ENCODE measurements at places on chromosomes 4 and X.

DNA sequence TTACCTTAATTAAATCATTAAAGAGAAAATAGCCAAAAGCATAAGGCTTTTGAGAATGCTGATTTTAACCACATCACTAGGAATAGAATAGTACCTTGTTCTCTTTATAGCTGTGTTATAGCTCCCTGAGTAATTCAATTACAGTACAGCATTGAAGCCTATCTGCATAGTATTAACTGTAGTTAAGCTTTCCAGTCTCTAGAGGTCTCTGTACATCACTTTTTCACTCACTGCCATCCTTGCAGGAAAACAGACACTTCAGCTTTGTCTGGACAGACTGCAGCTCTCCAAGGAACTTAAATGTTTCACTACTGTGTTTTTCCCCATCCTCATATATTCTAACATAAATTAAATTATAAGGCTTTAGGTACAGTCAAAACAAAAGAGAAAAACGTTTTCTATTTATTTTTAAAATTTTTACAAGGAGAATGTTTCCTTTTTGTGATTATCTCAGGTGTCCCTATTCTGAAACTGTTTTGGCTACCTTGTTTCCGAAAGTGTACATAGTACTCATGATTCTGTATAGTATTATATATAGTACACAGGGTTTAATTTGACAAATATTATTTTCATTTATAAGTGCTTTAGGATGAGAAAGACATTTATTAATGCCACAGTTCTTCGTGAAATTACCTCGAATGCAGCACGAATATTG, 407.9 kb downstream of the PCDH18 start:
- DNase-seq: peak; percentile 75

DNA sequence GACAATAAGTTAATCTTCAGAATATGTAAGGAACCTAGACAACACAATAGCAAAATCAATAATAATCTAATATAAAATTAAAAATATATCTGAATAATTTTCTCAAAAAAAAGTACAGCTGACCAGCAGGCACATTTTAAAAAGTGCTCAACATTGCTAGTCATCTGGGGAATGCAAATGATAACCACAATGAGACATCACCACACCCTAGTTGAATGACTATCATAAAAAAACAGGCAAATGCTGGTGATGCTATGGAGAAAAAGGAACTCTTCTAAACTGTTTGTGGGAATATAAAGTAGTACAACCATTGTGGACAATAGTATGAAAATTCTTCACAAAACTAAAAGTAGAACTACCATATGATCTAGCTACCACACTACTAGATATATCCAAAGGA, 956.9 kb upstream of the NDST4 start:
- peak; percentile 5 for DNase-seq

GRCh38 chr4:150001815-150002214, 76.4 kb upstream of the DCLK2 start:
- DNase-seq: peak; percentile 11

DNA sequence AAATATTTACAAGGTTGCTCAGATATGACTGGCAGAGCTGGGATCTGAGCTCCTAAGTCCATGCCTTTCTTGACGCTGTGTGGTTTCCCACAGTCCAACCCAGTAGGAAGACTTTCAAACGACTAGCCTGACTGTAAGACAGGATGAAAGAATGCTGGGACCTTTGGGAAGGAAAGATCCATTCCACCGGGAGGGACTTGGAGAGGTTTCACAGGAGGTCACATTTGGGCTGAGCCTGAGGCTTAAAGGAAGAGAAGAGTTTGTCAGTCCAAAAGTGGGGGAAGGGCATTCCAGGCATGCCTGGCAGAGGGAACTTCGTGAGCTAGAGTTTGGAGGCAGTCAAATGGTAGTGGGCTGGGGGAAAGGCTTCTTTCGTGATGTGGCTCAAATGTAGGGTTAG, 1.5 kb downstream of the STARD8 start:
- DNase-seq: peak; percentile 7

DNA sequence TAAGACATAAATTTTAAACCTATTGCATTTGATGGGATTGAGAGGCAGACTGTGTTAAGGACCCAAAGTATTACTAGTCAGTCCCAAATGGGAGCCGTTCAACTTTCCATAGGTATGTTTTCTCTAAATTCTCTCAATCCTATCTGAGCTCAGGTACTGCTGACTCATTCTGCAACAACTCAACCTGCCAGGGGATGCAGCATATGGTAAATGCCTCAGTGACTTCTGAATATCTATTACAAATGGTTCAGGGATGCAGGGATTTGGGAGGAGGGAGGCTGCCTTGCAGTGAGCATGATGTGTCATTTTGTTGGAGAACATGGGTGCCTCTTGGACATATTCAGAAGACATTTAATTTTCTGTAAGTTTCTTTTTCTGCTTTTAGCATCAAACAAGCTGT, 97.3 kb downstream of the HDAC8 start:
- no peak for DNase-seq

GRCh38 chr4:85084371-85085094, 118.0 kb upstream of the WDFY3 start:
- peak; percentile 65 for DNase-seq

DNA sequence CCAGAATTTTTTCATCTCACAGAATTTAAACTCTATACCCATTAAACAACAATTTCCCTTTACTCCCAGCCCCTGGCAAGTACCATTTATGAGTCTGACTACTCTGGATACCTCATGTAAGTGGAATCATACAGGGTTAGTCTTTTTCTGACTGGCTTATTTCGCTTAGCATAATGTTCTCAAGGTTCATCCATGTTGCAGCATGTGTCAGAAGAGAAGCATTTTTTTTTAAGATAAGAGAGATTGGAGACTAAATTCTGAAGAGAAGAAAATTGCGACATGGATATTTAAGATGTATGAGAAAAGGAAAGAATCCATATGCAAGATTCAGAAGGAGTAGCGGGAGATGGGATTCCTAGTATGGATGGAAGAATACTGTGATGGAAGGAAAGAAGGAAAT, 11.3 kb upstream of the SLC9B1 start:
- no peak for DNase-seq

- DNase-seq: no peak
Observed at GRCh38 chr4:142378179-142378578, 467.9 kb downstream of the INPP4B start.

- DNase-seq: no peak
Observed at GRCh38 chr4:134278675-134279074, 77.1 kb upstream of the PABPC4L start.

- DNase-seq: no peak
Observed at GRCh38 chrX:413322-414201, 26.9 kb upstream of the PPP2R3B start.

GRCh38 chr4:16770710-16771285, 127.6 kb downstream of the LDB2 start:
- no peak for DNase-seq

DNA sequence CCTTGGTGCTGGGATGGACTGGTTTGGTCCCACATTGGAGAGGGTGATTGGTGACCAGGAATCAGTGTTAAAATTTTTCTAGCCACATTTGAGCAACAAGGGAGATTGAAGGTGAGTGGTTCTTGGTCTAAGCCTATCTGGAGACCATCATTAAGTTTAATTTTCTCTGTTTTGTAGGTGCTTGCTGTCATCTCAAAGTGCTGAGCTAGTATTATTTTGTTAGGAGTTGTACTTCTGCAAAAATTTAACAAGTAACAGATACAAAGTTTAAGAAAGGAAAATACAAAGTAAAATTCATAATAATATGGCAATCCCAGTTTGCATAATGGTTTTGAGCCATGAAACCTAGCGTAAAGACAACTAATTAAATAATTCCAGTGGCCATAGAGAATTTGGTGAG, 66.5 kb downstream of the RAP1GDS1 start:
- DNase-seq: no peak

DNA sequence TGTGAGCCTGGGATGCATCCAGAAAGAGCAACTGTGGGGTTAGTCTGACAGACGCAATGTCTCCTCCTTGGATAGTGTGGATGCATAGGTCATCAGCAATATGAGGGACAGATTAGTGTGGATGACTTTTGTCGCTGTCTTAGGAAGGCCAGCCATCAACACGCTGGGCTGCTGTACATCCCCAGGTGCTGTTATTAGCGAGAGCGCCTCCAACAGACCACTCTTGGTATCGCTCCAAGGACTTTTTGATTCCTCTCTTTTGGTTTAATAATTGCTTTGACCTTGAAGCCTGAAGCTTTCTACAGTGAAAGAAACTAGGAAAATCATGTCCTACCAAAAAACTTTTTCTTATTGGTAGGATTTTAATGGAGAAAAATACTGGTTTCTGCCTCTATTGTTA, 76.7 kb downstream of the TMEM131L start:
- no peak for DNase-seq

- peak; percentile 68 for DNase-seq
Observed at GRCh38 chrX:128020701-128021100, 31.5 kb downstream of the ACTRT1 start.

DNA sequence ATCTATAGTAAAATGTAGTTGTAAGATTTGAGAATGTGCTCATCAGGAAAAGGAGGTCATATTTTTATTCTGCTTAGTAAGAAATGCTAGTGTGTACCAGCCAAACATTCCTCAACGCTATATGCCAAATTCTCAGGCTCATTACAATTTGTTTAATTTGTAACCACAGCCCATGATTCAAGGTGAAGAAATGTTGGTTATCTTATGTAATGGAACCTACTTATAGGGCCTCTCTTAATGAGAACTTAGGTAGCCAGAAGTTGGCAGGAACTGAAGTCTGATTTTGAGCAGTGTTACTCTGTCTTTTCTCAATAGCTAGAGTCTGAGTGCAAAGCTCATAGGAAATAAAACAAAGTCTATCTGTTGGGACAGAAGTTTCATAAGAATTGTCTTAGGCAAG, 595.0 kb downstream of the GLUD2 start:
- peak; percentile 0 for DNase-seq

GRCh38 chr4:86243750-86244149, 116.1 kb downstream of the MAPK10 start:
- no peak for DNase-seq

DNA sequence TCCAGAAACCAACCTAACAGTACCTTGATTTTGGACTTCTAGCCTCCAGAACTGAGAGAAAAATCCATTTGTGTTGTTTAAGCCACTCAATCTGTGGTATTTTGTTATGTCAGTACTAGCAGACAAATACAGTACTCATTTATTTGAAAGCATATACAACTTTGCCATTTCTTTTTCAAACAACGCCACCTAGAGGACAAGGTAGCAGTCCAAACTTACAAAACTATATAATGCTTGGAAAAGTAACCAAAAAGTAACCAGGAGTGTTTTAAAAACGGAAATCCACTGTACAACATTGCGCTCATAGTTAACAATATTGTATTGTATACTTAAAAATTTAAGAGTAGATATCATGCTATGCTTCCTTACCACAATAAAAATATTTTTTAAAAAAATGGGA, 37.0 kb upstream of the FGF13 start:
- peak; percentile 0 for DNase-seq

- DNase-seq: peak; percentile 3
Observed at GRCh38 chrX:68114573-68115129, 318.6 kb downstream of the OPHN1 start.

GRCh38 chr4:122963216-122963615, 40.8 kb upstream of the NUDT6 start:
- no peak for DNase-seq

- DNase-seq: no peak
Observed at GRCh38 chr4:7041801-7042502, 1.2 kb upstream of the TADA2B start.

DNA sequence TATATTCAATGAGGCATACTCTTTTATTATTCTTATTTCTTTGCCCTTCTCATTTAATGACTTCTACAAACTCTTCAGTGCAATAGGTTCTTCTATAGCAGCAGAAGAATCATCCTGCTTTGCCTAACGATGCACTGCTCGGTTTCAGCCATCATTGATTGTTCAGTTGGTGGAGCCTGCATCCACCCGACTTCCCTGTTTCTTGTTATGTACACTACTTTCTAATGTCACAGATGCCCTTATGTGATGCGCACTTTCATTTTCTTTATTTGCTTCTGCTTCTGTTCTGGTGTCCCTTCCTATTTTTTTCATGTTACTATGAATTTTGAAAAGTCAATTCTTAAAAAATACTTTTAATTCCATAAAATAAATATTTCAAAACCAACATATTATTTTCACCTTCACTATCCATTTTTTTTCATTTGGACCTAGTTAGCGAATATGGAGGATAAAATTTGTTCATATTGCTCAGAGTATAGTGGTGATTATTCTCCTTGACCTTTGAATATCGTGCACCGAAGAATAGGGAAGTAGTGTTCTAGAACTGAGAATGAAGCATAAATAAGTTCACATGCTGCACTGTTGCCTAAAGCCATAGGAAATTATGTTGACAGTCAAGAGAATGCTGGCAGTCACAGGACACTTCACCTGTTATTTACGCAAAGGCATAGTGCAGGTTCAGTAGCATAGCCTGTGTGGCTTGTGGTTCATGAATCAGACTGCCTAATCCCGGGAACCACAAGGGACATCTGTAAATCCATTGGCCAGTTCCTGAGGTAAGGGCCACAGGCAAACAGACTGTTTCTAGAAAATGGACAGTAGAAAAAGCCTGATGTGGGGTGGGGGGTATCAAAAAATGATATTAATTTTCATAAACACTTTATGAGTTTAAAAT, 21.3 kb upstream of the SFRP2 start:
- DNase-seq: no peak

- no peak for DNase-seq
Observed at GRCh38 chr4:30790998-30791397, 70.8 kb downstream of the PCDH7 start.

DNA sequence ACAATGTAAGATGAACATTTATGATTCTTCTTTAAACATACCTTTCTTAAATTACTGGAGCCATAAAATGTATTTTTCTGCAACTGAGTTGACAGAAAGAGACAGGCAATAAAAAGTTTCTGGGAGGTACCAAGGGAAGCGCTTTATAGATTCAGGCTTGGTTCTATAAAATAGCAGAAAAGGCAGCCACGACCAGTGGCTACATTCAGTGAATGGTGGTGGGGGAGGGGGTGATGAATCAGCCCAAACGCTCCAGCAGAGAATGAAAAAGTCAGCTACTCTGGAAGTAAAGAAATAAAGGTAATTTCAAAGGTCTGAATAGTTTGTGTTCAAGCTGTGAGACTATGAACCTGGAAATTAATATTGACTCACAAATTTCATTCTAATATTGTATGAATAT, 456.1 kb downstream of the KCTD8 start:
- DNase-seq: no peak

- DNase-seq: no peak
Observed at GRCh38 chr4:115219862-115220261, 106.4 kb upstream of the NDST4 start.

DNA sequence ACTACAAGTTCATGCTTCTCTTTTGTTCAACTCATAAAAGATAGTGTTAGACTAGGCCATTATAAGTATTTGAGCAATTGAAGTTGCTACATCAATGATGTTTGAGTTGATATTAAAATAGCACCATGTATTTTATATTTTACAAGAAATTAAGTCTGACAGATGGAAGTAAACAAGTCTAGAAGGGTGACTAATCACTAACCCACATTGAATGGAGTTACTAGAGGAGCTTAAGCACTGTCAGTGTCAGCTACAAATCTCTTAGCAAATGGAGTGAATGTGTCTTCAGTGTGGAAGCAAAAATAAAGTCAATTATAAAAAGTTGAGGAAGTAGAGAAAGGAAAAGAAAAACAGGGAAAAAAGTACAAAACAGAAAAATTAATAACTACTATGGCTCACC, 592.5 kb downstream of the PCDH18 start:
- no peak for DNase-seq

All from ACHN (cell line).